Activated CD4-positive, alpha-beta T cell treated with anti-CD3 and anti-CD28 coated beads for 1 hour (primary cell): ENCODE measurements at places on chromosomes 7 and 10.

- DNase-seq, result no peak
Observed at GRCh38 chr7:77940647-77941046, 142.1 kb downstream of the PHTF2 start.

GRCh38 chr7:131550846-131551245 lies 5.6 kb downstream of the PODXL start:
- no peak for DNase-seq

GRCh38 chr10:3702569-3702968 lies 82.4 kb downstream of the KLF6 start:
- no peak for DNase-seq

GRCh38 chr10:117432866-117433265 lies 57.6 kb upstream of the PDZD8 start:
- no peak for DNase-seq

DNA sequence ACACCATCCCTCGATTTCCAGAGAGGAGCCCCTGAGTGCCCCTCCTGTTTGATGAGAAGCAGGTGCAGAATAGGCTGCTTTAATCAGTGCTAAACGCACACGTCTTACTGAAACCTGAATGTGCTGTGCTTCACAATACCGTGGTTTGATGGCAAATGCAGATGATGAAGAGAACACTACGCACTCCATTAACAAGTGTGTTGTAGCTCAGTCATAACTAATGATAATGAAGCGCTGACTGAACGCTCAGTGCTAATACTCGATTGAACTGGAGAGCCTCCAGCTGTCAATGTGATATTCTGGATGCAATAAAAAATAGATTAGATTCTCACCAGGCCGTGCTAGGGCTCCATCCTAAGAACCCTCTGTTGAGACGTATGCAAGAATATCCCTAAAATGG lies 279.7 kb upstream of the PLPP4 start:
- DNase-seq, result no peak

- no peak for DNase-seq
Observed at GRCh38 chr10:44186821-44187220, 198.1 kb downstream of the CXCL12 start.

GRCh38 chr7:91347290-91347689 lies 83.1 kb downstream of the FZD1 start:
- no peak for DNase-seq

DNA sequence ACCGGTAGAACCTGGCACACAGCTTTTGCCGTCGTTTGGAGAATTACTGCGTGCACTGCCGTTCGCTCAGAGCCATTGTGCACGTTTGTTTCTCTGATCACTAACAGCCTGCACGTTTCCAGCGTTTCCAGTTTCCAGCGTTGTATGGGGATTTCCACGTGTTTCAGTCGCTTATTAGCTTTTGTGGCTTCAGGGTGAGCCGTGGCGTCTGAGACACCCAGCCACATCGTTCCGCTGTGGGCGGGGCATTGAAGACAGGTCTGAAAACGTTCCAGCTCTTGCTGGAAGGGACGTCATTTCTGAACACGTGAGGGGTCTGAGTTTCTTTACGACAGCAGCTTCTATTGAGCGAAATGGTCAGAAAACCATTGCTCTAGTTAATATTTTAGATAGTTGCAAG lies 164.8 kb downstream of the DNAJB6 start:
- no peak for DNase-seq

GRCh38 chr7:94055963-94056362 lies 51.8 kb upstream of the BET1 start:
- DNase-seq, result no peak

- DNase-seq, result no peak
Observed at GRCh38 chr10:129416956-129417765, 49.9 kb upstream of the MGMT start.

DNA sequence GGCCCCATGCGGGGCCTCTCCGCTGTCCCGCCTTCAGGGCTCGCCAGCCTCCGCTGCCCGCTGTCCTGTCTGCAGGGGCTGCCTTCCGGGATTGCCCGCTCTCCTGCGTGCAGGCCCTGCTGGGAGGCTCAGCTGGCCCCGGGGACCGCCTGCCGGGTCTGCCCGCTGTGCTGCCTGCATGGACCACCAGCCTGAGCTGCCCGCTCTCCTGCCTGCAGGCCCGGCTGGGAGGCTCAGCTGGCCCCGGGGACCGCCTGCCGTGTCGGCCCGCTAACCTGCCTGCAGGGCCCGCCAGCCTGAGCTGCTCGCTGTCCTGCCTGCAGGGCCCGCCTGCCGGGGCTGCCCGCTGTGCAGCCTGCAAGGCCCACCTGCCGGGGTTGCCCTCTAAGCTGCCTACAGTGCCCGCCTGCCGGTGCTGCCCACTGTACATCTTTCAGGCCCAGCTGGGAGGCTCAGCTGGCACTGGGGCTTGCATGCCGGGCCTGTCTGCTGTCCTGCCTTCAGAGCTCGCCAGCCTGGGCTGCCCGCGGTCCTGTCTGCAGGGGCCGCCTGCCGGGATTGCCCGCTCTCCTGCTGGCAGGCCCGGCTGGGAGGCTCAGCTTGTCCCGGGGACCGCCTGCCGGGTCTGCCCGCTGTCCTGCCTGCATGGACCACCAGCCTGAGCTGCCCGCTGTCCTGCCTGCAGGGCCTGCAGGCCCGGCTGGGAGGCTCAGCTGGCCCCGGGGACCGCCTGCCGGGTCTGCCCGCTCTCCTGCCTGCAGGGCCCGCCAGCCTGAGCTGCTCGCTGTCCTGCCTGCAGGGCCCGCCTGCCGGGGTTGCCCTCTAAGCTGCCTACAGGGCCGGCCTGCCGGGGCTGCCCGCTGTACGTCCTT lies 165.1 kb downstream of the GLRX3 start:
- DNase-seq, result peak; percentile 58

GRCh38 chr10:70418229-70418628 lies 14.3 kb downstream of the EIF4EBP2 start:
- no peak for DNase-seq

DNA sequence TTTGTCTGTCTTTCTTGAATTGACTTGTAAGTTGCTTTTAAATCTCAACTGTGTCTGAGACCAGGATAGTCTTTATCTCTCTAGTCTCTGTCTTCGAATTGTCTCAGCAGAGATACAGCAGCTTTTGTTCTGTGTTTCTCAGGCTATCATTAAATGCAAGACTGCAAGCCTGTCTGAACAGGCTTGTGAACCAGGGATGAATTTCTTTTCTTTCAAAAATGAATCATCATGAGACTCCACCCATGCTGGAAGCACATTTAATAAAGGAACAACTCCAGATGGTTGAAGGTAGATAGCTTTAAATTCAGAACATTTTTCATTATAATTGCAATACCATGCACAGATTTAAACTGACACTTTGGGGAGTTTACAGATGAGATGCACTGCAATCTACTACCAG lies 155.9 kb downstream of the SEC23IP start:
- DNase-seq, result no peak

DNA sequence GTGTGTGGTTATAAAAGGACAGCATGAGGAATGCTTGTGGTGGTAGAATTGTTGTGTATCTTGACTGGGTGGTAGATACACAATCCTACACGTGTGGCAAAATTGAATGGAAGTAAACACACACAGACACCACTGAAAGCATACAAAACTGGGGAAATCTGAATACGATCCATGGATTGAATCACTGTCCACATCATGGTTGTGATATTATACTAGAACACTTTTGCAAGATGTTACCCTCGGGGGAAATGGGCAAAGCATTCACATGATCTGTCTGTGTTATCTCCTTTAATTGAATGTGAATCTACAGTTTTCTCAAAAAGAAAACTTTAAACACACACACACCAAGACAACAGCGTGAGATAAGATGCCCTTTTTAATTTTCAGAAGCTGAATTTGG lies 165.2 kb upstream of the CELF2 start:
- DNase-seq, result no peak

DNA sequence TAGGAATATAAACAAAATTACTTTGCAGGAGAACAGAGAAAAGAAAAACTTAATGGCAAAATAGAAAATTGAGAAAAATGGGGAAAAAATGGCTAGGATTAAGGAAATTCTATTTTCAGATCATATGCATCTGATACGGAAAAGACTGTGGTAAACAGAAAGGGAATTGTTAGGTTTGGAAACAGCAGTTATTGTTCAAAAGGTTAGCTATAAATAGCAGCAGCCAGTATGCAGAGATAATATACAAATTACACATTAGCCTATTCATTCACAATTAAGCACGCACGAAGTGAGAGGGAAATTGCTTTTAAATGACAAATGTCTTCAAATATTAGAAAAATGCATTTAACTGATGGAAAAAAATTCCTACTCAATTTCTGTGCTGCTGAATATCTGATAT lies 224.1 kb upstream of the FAM3C start:
- no peak for DNase-seq

- no peak for DNase-seq
Observed at GRCh38 chr7:64636386-64636785, 29.5 kb upstream of the ZNF107 start.

DNA sequence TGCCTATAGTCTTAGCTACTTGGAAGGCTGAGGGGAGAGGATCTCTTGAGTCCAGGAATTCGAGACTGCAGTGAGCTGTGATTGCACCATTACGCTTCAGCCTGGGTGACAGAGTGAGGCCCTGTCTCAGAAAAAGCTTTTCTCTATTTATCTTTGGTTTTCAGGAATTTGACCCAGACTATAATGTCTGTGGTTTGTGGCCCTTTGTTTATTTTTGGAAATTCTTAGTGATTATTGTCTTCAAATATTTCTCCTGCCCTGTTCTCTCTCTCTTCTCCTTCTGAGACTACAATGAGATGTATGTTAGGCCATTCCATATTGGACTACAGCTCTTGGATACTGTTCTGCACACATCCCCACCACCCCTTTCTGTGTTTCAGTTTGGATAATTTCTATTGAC lies 4.7 kb downstream of the MUC12 start:
- DNase-seq, result no peak

GRCh38 chr7:41448104-41448503 lies 254.8 kb downstream of the INHBA start:
- no peak for DNase-seq

DNA sequence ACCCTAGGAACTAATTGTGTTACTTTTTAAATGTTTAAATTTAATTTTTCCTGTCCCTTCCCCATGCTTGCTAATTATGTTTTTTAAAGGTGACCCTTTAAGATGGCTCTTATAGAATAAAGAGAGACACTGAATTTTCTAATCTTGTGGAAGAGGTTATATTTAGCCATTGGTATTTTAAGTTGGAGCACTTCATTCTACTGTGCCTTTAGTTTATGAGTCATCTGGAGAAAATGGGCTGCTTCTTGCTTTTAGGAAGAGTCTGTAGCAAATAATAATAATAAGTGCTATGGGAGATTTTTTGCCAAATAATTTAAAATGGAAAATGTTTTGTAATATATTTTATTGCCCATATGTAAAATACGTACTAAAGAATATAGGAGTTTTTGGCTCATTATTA lies 139.7 kb downstream of the ADK start:
- DNase-seq, result no peak

DNA sequence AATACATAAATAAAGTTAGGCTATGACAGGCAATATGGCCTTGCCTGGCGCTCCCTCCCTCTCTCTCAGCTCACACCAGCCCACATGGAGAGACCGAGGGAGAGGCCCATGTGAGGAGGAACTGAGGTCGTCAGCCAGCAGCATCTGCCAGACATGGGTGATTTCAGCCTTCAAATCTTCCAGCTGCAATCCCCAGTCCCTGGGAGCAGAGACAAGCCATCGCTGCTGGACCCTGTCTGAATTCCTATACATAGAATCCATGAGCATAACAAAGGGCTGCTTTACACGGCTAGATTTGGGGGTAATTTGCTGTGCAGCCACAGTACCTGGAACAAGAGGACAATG lies 35.6 kb downstream of the ANKRD16 start:
- DNase-seq, result no peak

DNA sequence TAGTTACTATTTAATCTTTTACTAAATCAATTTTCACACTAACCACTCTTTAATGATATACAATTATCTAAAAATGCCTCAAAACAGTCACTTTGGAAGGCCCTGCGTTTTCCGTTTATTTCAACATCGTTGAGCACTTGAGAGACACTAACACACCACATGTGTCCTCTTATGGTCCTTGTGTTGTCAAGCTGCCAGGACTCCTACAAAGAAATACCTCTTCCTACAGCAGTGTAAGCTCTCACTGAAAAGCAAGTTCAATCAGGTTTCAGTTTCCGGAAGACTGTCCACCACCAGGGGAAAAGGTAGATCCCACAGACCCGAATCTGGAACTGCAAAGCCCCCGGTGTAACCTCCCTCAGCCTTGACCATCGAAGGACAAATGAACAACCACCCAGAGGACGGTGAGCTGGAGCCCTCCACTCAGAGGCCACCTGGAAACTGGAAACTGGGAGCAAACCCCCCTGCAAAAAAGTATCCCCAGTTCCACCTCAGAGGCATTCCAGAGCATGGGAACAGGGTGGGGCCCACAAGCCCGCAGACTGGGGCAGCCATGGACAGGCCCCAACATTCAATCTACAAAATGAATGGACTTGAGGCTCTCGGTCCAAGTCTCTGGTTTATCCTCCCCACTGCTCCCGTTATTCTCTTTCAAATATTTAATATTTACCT lies 37.6 kb downstream of the KCNH2 start:
- DNase-seq, result no peak

DNA sequence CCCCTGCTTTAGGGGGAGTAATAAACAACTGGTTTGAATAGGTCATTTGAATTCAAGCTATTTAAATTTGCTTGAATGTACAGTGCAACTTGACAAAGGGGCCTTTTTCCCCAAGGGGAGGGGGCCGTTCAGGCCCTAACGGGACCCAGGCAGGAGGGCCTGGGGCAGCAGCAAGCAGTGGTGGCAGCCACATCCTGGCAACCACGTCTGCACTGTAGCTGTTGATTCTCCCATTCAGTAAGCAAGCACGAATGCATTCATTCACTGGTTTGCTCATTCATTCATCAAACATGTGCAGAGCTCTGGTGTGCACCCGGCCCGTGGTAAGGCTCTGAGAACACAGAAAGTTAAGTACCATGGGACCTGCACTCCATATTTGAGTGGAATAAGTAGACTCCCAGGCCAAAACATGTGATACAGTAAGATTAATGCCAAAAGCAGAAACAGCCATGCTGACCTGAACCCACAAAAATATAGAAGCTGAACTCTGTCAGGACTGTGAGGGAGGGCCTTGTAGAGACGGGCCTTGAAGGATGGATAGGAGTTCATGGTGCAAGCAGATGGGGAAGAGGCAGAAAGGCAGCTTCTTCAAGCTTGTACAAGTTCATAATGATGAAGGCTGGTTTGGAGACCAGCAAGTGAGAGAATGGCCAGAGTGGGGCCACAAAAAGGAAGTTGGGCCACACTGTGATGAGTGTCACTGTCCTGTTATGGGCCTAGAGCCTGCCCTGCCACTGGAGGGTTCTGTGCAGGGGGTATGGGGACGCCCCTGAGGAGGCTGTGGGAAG lies 29.3 kb upstream of the C10orf53 start:
- DNase-seq, result no peak

DNA sequence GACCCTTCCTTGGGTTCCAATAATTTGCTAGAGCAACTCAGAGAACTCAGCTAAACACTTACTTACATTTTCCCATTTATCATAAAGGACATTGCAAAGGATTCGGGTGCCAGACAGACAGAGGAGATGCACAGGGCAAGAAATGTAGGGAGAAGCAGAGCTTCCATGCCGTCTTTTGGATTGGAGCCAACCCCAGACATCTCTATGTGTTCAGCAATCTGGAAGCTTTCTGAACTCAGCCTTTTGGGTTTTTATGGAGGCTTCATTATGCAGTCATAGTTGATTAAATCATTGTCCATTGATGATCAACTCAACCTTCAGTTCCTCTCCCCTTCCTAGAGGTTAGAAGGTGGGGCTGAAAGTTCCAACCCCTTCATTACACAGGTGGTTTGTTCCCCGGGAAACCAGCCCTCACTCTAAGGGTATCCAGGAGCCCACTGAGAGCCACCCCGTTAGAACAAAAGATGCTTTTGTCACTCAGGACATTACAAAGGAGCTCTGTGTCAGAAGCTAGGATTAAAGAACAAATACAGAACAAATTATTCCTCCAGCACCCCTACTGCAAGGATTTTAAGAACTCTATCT lies 211.9 kb upstream of the VSTM2A start:
- DNase-seq, result no peak
